ENCODE measurements at places on chromosomes 6 and 20. TPM values are rescaled to one million over a fixed set of nuclear protein-coding genes. Genes with fewer than 3 reads are reported as not detected.

Gene ACTL10
- 3.4 TPM for total RNA-seq

Gene GPSM3
- total RNA-seq = 4.8 TPM

Gene TUBB2B
- total RNA-seq = 13.3 TPM

Gene TGM3
- total RNA-seq = 43.6 TPM

Gene GABRR1
- 0.52 TPM for total RNA-seq

Gene RNF39
- 40.7 TPM for total RNA-seq

DNA sequence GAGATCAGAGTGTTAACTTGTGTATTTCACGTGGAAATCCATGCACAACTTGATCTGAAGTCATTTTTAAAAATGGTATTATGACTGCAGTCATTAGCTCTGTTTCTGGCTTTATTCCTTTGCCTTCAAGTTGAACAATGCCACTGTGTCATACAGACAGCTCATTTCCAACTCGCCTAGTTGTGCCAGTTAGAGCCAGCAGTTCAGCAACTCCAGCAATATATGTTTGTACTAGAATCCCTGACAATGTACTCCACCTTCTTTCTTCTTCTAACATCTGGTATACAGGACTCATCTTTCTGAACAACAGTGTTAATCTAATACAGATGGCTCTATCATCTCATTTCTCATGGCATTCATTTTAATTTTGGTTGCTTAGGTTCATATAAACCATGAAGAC lies 418.3 kb upstream of the POU3F2 start:
- H3K4me3 ChIP-seq = no peak overlapping the region
- no peak for DNase-seq
- no peaks in the 10 kb centered on the region for H3K4me1 ChIP-seq
- no peak overlapping the region for H3K27ac ChIP-seq

DNA sequence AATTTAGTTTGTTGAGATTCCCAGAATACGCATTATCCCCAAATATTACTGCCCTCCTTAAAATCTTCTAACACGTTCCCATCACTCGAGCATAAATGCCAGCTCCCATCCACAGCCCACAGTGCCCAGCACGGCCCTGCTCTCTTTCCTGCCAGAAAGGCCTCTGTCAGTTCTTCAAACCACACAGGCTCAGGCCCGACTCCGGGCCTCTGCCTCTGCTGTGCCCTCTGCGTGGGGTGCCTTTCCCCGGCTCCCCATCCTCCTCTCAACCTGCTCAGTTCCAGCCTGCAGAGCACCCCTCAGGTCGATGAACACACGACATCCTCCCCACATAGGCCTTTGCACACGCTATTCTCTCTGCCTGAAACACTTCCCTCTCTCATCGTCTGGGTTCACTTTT lies 12.8 kb downstream of the ULBP3 start:
- H3K27me3 ChIP-seq = peaks cover 55% of the 10 kb centered on the region
- H3K4me1 ChIP-seq = no peaks in the 10 kb centered on the region
- DNase-seq = peak; percentile 65
- H3K27ac ChIP-seq = no peak overlapping the region

GRCh38 chr6:130945401-130945919 lies 117.6 kb downstream of the EPB41L2 start:
- H3K4me1 ChIP-seq = no peaks in the 10 kb centered on the region
- no peak for DNase-seq
- H3K27me3 ChIP-seq = no peaks in the 10 kb centered on the region
- no peak overlapping the region for H3K27ac ChIP-seq

DNA sequence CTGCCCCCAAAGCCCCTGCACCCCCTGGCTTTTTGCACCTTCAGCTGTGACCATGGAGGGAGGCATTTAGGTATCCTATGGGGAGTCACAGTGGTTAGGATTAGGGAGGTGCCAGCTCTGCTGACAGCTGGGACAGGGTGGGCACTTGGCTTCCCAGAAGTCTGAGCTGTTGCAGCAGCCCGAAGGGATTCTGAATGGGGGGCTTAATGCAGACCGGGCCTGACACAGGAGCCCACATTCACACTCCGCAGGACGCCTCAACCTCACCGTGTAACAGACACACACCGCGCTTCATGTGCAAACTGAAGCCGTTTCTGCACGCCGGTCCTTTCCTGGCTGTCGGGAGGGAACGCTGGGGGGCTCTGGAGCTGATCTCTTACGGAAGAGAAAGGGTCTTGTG lies 1.9 kb downstream of the EBF4 start:
- peaks cover 14% of the 10 kb centered on the region for H3K4me1 ChIP-seq
- H3K27me3 ChIP-seq = peaks cover 34% of the 10 kb centered on the region
- peak; percentile 38 for DNase-seq
- no peak overlapping the region for H3K4me3 ChIP-seq

DNA sequence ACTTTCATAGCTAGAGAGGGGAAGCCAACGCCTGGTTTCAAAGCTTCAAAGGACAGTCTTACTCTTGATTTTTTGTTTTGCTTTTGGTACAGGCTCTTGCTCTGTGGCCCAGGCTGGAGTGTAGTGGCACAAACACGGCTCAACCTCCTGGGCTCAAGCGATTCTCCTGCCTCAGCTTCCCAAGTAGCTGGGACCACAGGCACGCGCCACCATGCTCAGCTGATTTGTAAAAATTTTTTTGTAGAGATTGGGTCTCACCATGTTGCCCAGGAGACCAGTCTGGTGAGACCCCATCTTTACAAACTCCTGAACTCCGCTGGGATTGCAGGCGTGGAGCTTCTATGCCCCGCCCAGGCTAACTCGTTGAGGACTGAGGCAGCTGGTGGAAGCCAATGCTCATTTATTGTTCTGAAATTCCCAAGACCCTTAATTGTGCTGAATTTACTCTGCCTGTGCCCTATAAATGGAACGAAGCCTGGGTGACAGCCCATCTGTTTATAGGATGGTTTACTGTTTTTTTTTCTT lies 18.0 kb downstream of the SRSF3 start:
- H3K4me1 ChIP-seq = peaks cover 26% of the 10 kb centered on the region
- H3K27ac ChIP-seq = no peak overlapping the region
- no peak overlapping the region for H3K4me3 ChIP-seq
- peaks cover 34% of the 10 kb centered on the region for H3K36me3 ChIP-seq
- H3K27me3 ChIP-seq = no peaks in the 10 kb centered on the region
- DNase-seq = peak; percentile 39

DNA sequence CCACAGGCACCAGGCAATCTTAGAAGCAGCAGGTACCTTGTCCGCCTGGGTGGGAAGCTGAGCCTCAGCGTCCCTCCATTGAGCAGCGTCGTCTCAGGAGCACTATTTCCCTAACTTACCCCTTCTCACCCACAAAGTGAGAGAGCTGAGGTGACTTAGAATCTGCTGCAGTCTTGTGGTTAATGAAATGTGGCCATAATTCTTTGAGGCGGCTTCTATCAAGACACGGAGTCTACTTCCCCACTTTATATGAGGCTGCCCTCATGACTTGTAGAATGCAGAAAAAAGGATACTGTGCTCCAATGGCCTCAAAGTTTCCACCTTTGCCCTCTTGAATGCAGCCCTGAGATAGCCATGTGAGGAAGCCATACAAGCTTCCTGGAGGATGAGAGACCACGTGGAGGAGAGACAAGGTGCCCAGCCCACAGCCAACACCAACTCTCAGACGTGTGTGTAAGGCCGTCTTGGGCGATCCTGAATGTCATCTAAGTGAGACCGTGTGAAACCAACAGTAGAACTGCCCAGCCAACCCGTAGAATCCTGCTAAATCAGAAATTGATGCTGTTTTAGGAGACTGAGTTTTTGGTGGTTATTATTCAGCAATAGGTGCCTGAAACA lies 9.1 kb upstream of the TAGAP start:
- no peak for DNase-seq
- peaks cover 9% of the 10 kb centered on the region for H3K27me3 ChIP-seq
- no peak overlapping the region for H3K27ac ChIP-seq
- H3K4me3 ChIP-seq = no peak overlapping the region
- no peaks in the 10 kb centered on the region for H3K36me3 ChIP-seq

GRCh38 chr20:48843057-48843806 lies 15.4 kb upstream of the PREX1 start:
- peaks cover 6% of the 10 kb centered on the region for H3K4me1 ChIP-seq
- no peak overlapping the region for H3K27ac ChIP-seq
- DNase-seq = no peak
- no peaks in the 10 kb centered on the region for H3K27me3 ChIP-seq
